ENCODE measurements at places on chromosomes 2 and 18.

DNA sequence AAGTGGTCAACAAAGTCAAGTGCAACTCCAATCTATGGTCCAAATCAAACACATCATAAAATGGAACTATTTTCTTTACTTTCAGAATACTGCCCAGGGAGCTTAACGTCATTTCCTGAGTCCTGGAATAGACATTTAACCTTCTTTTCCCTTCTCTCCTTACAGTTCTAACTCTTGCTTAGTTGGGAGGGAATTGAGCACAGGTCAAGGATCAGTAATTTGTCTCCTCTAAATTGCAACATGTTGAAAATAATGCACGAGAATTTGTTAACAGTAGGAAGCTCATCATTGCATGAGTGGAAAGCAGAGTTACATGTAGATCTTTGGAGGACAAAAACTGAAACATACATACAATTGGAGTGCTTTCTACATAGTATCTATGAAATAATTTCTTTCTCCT lies 87.7 kb downstream of the MEP1B start:
- no peak for DNase-seq

- DNase-seq, result no peak
Observed at GRCh38 chr2:55581435-55581834, 36.0 kb downstream of the PPP4R3B start.

GRCh38 chr18:79452190-79452990 lies 56.7 kb downstream of the NFATC1 start:
- no peak for DNase-seq

DNA sequence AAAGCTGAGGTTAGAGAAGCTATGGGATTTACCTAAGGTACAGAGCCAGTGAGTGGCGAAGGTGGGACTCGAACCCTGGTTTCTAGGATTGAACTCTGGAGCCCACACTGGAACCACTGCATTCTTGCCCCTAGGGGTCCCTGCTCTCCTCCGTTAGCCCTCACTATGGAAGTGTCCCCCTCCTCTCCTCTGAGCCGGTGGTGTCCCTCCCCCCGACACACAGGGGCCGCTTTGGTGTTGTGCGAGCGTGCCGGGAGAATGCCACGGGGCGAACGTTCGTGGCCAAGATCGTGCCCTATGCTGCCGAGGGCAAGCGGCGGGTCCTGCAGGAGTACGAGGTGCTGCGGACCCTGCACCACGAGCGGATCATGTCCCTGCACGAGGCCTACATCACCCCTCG lies 8.5 kb upstream of the GMPPA start:
- DNase-seq, result no peak

DNA sequence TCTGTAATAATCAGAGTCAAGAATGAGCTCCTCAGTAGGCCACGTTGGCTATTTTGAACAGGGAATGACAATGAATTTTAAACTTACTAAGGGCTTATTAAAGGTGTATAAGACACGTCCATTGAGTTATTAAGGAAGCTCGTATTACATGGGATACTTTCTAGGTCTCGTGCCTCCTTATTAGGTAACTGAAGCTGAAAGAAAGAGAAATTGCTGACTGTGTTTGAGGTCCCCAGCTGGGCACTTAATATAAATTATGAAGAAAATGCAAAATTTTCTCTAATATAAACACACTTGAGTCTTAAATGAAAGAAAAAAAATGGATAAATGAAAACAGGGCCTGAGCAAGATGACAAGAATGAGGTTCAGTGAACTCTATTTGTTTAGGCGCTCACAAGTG lies 21.8 kb downstream of the CLUL1 start:
- DNase-seq, result no peak

GRCh38 chr2:179796213-179797007 lies 65.0 kb downstream of the ZNF385B start:
- no peak for DNase-seq

DNA sequence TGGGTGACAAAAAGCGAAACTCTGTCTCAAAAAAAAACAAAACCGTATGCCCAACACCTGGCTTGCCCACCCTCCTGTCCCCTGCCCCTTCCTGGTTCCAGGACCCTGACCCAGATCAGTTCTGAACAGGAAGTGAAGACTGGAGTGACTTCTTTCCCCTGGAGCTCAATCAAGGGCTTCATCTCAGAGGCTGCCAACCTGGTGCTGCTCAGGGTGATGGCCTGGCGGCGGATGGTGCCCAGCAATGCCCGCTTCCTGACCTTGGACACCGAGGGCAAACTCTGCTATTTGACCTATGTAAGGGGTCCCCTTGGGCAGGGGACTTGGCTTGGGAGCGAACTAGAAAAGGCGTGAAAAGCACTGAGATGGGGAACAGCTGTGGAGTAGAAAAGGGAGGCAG lies 5.9 kb downstream of the CATIP start:
- no peak for DNase-seq

DNA sequence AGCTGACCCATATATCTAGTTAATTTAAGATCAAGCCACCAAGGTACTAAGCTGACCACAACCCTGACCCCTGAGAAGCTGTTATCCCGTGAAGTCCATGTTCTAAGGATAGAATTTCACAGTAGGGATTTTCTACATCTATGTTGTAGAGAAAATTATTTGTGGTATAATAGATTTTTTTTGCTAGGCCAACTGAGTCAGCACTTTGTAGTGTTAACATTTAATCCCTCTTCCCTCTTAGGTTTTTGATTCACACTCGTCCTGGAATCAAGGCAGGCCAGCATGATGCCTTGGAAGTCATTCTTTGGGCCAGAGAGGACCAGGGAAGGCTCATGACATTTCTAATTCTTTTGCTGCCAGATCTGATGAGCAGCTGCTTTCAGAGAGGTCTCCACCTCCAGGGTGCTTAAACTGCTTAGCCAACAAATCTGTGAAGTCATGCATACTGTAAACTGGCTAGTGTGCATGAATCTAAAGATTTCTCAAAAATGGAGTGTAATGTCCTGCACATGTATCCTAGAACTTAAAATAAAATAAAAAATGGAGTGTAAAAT lies 102.5 kb downstream of the RBM43 start:
- DNase-seq, result no peak

- no peak for DNase-seq
Observed at GRCh38 chr2:133576714-133577113, 8.5 kb upstream of the NCKAP5 start.

- no peak for DNase-seq
Observed at GRCh38 chr2:197324801-197325200, 14.2 kb upstream of the ANKRD44 start.

GRCh38 chr2:158988501-158988900 lies 20.1 kb downstream of the TANC1 start:
- no peak for DNase-seq

GRCh38 chr2:85018049-85018447 lies 47.1 kb downstream of the KCMF1 start:
- DNase-seq, result peak; percentile 47

DNA sequence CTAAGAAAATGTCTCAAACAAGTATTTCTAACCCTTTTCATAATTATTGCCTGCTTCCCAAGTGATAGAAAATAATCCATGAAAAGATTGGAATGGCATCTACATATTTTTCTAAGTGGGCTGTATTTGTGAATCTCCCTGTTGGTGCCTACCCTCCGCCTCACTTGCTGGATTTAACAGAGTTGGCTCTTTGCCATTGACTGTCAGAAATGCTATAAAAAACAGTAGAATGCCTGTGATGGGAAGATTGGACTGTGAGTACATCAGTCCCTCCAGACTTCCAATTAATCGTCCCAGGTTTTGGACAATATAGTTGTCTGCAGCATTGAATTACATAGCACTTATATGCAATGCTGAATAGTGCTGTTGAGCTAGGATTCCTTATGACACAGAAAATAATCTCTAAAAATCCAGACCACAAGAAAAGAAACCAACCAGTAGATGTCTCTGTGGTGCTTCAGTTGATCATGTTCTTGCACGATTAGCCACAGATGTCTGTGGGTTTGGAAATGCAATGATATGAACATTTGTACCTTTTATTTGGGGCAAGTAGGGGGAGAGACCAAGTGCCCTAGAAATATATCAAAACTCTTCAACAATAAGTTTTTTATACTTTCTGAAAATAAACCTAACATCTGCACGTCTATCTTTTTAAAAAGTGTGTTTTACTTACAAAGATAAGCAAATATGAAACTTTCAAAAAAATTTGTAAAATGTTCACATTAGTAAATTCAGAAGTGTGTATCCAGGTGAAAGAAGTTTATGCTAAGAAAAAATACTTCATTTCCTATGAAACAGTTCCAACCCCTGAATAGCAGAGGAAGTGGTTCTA lies 88.5 kb downstream of the DYNAP start:
- peak; percentile 52 for DNase-seq

DNA sequence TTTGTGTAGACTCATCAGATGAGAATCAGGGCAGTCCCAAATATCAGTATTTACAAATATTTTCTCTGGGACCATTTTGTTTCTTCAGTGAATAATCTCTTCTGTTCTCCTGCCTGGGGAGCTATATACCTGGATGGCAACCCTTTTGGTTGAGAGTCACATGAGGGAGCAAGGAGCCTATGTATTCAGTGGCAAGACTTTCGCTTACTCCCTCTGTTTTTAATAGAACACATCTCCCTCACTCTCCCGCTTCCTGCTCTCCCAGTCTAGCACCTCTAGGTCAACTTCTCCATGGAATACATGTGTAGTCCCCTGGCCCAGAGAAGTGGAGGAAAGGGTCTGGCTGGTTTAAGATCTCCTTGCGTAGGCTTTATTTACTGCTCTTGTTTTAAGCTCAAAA lies 600.3 kb downstream of the CCDC85A start:
- DNase-seq, result no peak

GRCh38 chr2:55120634-55121359 lies 70.5 kb upstream of the RTN4 start:
- no peak for DNase-seq

- peak; percentile 29 for DNase-seq
Observed at GRCh38 chr2:171798156-171798820, 95.8 kb downstream of the SLC25A12 start.

- DNase-seq, result peak; percentile 47
Observed at GRCh38 chr2:62313449-62314227, 117.7 kb downstream of the B3GNT2 start.

DNA sequence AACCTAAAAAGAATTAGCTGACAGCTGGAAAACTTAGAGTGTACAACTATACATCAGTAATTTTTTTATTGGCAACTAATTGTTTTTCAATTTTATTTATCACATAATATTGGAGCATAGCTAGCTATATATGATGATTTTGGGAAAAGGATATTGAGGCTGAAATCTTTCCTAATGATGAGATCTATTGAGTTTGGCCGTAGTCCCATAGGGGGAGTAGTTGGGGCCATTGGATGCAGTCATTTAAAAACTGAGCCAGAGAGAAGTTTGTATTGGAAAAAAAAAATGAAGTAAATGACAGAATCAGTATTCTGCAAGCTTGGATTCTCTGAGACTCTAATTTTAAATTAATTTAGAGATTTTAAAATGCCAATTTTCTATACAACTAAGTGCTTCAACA lies 179.8 kb downstream of the LTBP1 start:
- DNase-seq, result no peak

DNA sequence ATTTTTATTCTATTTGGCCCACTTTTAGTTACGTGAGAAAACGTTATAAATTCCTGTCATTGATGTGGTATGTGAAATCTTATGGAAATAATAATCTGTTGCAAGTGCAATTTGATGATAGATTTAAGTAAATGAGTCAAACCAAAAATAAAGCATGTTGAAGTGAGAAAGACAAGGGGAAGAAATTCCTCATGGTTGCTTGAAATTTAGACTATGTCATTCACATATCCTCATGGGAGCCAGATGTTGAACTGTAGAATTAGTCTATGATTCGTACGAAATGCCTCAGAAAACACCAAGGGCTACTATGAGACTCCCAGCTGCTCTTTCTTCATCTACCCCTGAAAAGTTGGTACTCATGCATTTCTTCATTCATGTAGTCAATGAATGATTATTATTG lies 55.7 kb downstream of the KLHL14 start:
- no peak for DNase-seq

GRCh38 chr2:228615496-228615895 lies 434.0 kb upstream of the SPHKAP start:
- no peak for DNase-seq

DNA sequence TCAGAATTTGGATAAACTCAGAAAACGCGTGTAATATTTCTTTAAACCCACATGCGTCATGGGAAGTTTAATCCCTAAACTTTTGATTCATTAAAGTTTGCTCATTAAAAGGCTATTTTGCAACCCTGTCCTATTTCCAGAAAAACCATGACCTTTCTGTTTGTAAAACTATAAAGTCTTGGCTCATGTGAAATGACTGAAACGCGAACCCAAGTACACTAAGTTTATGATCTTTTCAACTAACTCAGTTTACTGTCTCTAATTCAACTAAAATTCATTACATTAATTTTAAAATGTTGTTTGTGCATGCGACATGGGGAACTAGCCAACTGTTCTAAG lies 3.9 kb upstream of the RPL31 start:
- no peak for DNase-seq

DNA sequence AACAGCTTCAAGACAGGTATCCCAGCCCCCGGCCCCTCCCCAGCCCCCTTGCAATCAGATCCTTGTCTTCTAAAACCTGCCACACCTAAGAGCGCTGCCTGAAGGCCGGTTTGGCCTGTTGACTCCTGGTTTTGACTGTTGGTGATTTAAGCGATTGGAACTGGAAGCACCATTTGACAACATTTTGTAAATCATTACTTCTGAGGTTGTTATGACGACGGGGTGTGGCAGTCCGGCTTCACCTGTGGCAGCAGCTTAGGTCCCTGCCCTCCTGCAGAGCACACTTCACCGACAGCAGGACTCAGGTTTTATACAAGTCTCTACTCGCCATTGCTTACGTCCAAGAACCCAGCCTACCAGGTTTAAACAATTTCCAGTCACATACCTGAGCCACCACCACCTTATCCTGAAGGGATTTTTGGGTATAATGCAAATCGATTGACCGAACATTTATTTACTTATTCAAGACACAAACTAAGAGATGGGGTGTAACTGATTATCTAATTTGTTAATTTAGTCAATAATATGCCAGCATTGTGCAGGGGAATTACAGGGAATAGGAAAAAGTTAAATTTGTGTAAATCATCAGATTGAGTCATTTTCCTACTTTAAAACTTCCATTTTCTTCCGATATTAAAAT lies 707 bp upstream of the DGUOK start:
- DNase-seq, result no peak

DNA sequence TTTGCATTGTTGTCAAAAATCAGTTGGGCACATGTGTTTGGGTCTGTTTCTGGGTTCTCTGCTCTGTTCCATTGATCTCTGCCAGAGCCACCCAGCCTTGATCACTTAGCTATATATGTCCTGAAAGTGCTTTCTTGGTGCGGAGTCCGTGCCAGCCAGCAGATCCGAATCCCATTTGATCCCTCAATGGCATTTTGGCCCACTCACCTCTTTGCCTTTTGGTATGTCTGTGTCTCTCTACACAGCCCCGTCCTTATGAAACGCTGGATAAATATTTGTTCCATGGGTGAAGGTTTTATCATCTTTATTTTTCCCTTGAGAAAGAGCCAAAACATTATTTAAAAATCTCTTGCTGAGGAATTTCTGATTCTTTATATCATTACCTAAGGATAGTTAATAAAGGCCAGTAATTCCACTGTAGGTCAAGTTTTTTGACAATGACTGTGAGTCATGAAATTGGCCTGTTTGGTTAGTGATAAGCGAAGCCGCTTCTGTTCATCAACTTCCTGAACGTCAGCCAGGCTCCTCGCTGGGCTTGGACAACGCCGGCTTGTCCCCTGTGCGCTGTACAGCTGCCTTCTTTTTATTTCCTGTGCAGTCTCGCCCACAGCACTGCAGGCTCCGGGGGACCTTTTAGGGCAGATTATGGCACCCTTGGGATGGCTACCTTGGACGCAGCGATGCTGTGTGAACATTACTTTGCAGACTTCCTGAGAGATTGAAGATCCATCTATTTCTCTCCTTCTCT lies 24.9 kb downstream of the MTCL1 start:
- no peak for DNase-seq

- no peak for DNase-seq
Observed at GRCh38 chr2:170276925-170277629, 99.1 kb downstream of the MYO3B start.

- no peak for DNase-seq
Observed at GRCh38 chr2:54330926-54331835, 75.2 kb upstream of the TSPYL6 start.
